NCI-H2107 (cell line): ENCODE measurements at places on chromosomes 11 and 22.

DNA sequence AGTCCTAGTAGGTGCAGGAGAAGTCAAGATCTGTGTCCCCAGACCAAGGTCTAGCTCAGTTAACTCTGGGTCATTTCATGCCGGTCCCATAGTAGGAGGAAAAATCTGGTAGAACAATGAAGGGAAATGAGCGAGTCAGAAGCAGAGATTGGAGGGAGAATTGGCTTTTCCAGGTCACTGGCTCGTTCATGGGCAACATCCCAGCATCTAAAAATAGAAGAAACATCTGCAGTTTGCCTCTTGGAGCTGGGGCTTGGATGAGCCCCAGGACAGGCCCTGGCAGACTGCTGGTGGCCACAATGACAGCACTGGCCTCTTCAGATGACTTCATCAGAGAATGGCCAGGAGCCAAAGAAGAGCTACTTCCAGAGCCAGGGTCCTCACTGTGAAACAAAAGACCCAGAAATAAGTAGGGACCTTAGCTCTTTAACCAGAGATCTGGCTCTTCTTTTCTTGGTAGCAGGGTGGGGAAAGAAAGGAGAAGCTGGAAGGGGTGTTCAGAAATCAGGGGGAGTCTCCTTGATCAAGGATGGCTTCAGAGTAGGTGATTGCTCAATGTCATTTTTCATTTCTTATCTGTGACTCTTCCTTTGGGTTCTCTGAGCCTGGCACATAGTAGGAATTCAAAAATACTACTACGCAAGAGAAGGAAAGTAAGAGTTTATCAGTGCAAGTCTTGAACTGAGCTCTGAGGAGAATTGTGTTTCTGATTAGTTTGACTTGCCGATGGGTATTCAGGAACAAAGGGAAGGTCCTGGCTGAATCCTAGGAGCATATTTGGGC, 102.6 kb downstream of the TMPRSS5 start:
- DNase-seq: no peak

DNA sequence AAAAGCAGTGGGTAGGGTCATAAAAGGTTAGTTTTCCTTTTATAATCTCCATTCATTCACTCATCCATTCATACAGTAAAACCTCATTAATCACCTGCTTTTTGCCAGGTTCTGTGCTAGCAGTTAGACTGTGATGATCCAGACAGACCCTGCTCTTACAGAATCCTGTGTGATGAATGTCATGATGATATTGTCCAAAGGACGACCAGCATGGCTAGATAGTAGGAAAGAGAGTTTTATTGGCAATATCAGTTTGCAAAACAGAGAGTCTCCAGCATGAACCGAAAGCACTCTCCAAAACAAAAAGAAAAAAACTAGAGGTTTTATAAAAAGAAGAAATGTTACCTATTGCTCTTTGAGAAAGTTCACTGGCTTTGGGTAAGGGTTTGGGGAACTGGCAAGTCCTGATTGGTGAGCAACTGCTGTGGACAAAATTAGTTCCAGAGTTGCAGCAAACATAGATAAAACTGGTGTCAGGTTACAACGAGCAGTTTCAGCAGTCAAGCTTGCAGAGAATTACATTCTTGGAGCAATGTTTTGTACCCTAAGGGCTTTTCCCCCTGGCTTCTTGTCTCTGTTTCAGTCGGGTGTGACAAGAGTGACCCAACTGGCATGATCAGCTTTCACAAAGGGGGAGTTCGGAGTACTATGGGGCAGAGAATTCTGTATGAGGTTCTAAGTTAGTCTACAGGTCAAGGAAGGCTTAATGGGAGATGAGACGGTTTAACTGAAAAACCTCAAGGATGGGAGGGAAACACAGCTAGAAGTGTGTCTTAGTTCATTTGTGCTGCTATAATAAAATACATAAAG, 58.3 kb downstream of the HSD17B12 start:
- DNase-seq: no peak

GRCh38 chr11:31045335-31045734, 324.2 kb downstream of the DCDC1 start:
- DNase-seq: no peak

- no peak for DNase-seq
Observed at GRCh38 chr11:29333993-29334775, 682.6 kb downstream of the KCNA4 start.

DNA sequence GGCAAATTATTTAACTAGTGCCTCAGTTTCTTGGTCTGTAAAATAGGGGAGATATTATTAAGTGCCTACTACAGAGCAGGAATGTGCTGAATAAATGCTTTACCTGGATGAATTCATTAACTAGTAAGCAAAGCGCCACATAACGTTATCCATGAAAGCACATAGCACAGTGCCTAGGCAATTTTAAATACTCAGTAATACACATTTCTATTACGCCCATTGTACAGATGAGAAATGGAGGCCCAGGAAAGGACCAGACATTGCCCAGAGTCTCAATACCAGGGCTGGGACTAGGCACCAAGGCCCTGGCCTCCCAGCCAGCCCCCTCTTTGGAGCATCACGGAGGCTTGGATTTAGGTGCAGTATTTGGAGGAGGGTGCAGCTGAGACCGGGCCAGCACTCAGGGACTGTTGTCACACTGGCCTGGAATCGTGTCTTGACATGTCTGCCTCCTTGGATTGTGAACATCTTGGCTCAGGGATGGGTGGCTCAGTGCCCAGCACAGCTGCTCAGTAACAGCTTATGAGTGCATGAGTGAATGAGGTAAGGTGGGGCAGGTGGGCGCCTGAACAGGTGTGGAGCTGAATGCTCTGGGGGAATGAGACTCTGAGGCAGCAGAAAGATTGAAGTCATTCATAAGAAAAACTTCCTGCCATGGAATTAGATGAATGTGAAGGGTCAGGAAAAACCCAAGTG, 42.1 kb upstream of the TPBGL start:
- DNase-seq: no peak

- no peak for DNase-seq
Observed at GRCh38 chr11:46726206-46726862, 7.3 kb downstream of the F2 start.

DNA sequence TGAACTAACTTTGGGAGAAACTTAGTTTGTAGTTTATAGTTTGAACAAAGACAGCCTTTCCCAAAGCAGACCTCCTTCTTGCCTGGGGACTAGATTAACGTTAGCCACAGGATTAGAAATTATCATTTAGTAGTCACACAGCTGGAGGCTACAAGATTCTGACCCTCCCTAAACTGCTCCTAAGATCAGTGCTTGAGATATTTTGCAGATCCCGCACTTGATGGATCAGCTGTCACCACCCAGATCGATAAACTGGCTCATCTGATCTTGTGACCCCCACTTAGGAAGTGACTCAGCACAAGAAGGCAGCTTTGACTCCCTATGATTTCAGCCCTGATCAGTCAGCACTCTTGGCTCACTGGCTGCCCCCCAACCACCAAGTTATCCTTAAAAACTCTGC, 1.6 kb downstream of the SLC22A24 start:
- no peak for DNase-seq

DNA sequence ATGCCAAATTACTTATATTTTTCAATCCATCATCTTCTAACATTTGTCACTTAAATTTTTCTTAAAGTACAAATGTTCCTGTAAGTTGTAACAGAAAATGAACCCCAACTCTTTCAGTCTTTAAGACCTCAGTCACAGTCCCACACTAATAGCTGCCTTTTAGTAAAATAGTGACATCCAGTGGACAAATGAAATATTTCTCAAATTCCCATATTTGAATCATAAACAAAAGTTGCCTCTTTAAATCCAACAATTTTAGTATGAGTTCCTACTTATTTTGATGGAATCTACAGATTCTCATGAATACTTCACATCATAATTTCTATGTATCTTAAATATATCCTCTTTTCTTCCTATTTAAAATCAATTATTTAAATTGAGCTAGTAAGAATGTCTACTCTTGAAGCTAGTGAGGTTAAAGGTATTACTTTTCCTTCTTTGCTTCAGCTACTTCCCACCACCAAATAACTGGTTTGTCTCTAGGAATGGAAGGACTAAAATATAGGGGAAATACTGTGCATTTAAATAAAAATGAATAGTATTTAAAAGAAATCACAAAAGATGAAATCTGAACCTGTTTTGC, 9.2 kb downstream of the LIN7C start:
- DNase-seq: no peak

- no peak for DNase-seq
Observed at GRCh38 chr11:5712507-5712906, 22.9 kb downstream of the TRIM22 start.

- no peak for DNase-seq
Observed at GRCh38 chr11:69216647-69217051, 60.9 kb downstream of the SMIM38 start.

DNA sequence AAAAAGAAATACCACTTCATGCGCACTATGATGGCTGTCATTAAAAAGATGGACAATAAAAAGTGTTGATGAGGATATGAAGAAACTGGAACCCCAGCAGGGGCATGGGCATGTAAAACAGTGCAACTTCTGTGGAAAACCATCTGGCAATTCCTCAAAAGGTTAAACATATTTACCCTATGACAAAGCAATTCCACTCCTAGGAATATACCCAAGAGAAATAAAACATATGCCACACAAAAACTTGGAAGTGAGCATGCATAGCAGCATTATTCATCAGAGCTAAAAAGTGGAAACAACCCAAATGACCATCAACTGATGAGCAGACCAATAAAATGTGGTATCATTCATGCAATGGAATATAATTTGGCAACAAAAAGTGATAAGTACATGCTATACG, 50.1 kb downstream of the LRRC32 start:
- DNase-seq: no peak

DNA sequence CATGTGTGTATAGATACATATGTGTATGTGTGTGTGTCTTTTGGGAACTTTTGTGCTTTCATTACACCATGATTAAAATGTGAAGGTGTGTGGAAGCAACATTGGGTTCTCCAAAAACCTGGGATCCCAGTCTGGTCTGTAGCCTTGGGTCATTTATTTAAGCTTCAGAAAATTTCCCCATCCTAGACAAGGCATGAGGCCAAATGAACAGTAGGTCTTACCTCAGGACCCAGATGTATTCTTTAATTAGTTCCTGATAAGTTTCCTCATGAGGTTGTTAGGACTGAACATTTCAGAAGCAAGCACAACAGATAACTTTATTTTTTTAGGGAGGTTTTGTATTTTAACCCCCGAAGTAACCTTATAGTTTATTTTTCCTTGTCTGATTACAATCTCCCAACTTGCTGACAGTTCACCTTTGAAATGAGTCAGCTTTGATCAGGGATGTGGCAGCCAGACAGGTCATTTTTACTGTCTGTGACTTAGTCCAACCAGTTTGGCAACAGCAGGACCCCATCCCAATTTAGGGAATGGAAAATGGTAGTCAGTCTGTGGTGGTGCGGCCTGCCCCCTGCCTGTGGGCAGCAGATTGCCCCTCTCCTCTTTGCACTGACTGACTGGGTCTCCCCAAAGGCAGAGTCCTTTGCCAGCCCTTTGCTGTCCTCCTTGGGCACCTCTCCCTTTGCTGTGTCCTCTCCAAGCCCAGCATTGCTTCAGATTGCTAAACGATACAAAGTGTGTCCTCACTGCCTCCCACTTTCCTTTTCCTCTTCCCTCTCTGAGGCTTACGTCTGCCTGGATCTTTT, 88.3 kb downstream of the NAV2 start:
- no peak for DNase-seq

- no peak for DNase-seq
Observed at GRCh38 chr11:113675003-113675561, 31.0 kb downstream of the TMPRSS5 start.

- DNase-seq: no peak
Observed at GRCh38 chr11:95571718-95572260, 217.8 kb downstream of the FAM76B start.

- DNase-seq: no peak
Observed at GRCh38 chr22:43476341-43476740, 64.5 kb downstream of the MPPED1 start.

DNA sequence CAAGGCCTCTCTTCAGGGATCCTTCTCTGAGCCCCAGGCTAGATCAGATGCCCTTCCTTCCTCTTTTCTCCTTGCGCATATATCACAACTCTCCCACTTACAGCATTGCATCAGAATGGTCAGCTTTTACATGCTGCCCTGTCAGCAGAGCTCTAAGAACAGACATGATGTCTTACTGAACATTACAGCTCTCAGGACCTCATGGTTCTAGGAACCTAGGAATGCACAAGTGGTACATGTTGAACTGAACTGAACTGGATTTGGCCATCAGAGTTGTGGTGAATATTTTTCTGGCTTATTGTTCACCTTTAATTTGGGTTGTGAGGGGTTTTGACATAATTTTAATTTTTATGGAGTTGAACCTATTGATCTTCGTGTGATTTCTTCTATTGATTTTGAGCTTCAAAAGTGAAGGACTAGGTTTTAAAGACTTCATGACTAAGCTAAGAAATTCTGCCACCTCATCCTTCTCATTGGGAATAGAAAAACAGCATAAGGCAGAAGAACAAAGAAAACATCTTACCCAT, 37.7 kb upstream of the SPON1 start:
- no peak for DNase-seq

DNA sequence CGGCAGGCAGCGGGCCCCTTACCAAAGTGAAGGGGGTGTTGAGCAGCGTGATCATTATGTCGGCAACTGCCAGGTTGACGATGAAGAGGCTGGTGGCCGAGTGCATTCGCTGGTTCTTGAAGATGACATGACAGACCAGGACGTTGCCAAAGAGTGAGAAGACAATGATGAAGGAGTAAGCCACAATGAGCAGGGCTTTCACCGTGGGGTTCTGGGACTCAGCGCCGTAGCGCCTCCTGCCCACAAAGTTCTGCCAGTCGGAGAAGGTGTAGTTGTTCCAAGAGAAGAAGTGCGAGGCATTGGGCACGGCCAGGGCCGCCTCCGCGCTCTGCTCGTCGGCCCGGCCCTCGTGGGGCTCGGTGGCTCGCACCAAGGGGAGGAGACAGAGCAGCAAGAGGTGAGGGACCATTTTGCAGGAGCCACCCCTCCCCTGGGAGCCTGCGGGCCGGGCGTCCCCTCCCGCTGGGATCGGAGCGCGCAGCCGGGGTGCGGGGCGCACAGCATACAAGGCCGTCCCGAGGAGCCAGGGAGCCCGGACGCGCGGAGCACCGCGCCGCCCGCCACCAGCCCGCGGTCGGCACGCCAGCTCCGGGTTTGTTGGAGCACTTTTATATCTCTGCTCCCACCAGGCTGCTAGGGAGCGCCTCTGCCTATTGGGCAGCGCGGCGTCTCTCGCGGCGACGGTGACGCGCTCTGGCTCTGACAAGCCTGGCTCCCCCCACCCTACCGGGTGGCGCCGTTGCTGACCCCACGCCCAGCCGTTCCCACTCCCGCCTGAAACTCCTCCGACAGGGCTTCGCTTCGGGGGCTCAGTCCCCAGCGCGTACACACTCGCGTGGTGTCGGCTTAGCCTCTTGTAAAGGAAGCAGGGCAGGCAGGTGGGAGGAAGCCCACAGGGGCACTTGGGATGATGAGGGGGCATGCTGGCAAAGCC, at the start of gene GPR83:
TSS of gene GPR83 (minus strand) at position 581 of the 934 bp plus-strand sequence. CDS start at position 409, 172 bp downstream.
- no peak for DNase-seq
